ENCODE measurements at places on chromosomes 6 and 20.

DNA sequence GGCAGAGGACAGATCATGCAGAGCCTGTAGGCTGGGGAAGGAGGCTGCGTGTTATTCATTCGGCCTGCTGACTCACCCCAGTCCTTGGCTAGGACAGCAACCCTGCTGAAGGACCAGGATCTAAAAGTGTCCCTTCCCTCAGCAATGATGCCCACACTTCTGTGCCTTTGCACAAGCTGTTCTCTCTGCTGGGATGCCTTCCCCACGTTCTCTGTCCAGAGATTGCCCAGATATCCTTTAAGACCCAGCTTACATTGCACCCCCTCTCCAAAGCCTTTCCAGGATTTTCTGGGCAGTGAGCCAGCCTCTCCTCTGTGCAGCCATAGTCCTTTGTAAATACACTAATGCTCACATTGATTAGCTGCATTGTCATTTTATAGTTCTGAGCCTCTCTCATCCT, 99.3 kb upstream of the CHD6 start:
- DNase-seq: no peak

GRCh38 chr6:89082486-89082891, 1.9 kb downstream of the PNRC1 start:
- DNase-seq: peak; percentile 31

GRCh38 chr6:113529196-113529595, 327.9 kb upstream of the MARCKS start:
- DNase-seq: no peak

- no peak for DNase-seq
Observed at GRCh38 chr6:4088704-4089103, 9.8 kb upstream of the FAM217A start.

GRCh38 chr20:24730750-24731149, 218.3 kb upstream of the CST7 start:
- no peak for DNase-seq

- DNase-seq: no peak
Observed at GRCh38 chr6:23174781-23175361, 605.5 kb downstream of the HDGFL1 start.

GRCh38 chr6:96156425-96156824, 140.7 kb downstream of the FUT9 start:
- no peak for DNase-seq

GRCh38 chr6:106125925-106126435, 39.8 kb downstream of the PRDM1 start:
- DNase-seq: peak; percentile 41

DNA sequence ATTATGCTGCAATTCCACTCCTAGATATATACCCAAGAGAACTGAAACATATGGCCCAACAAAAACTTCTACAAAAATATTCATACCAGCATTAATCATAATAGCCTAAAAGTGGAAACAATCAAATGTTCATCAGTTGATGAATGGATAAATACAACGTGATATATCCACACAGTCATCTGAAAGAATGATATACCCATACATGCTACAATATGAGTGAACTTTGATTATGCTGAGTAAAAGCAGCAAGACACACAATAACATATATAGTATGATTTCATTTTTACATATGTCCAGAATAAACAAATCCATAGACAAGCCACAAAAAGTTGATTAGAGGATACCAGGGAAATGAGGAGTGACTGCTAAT, 30.7 kb downstream of the CDK19 start:
- DNase-seq: no peak

GRCh38 chr6:118618676-118619377, 32.6 kb downstream of the CEP85L start:
- DNase-seq: peak; percentile 28

- DNase-seq: no peak
Observed at GRCh38 chr6:168034537-168034936, 37.1 kb downstream of the KIF25 start.

GRCh38 chr6:100880149-100880852, 828 bp downstream of the ASCC3 start:
- DNase-seq: no peak

- no peak for DNase-seq
Observed at GRCh38 chr6:138972226-138972665, 15.8 kb downstream of the REPS1 start.

- no peak for DNase-seq
Observed at GRCh38 chr20:50189681-50190250, 864 bp upstream of the CEBPB start.

Measured in GM13977 (cell line).